ENCODE measurements at places on chromosomes 1 and 21.

- no peak for DNase-seq
These were observed 1.5 kb downstream of the CCDC185 start for GRCh38 chr1:223394706-223395105.

DNA sequence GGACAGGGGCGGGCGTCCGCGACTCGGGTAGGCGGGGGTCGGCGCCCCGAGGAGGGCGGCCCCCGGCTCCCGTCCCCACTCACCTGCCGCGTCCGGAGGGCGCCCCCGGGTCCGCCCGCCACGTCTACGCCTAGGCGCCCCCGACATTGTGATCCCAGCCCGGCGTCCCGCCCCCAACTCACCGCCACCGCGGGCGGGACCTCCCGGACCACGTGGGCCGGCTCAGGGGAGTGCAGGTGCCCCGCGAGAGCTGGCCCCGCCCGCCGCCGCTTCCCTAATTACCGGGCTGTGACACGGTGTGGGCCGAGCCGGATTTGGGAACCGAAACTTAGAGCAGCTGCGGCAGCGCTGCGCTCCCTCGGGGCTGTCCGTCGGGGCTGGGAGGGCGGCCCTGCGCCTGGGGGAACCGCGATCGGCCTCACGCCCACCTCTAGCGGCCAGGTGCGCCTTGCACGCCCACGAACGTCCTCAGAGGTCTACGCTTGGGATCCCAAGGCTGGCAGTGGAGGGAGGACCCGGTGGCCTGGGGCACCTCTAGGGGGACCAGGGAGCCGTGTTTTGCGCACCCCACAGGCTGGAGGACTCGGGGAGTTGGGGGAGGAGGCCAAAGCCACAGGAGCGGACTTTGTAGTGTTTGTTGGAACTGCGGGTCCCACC, 521 bp upstream of the NADK start:
- DNase-seq, result no peak

DNA sequence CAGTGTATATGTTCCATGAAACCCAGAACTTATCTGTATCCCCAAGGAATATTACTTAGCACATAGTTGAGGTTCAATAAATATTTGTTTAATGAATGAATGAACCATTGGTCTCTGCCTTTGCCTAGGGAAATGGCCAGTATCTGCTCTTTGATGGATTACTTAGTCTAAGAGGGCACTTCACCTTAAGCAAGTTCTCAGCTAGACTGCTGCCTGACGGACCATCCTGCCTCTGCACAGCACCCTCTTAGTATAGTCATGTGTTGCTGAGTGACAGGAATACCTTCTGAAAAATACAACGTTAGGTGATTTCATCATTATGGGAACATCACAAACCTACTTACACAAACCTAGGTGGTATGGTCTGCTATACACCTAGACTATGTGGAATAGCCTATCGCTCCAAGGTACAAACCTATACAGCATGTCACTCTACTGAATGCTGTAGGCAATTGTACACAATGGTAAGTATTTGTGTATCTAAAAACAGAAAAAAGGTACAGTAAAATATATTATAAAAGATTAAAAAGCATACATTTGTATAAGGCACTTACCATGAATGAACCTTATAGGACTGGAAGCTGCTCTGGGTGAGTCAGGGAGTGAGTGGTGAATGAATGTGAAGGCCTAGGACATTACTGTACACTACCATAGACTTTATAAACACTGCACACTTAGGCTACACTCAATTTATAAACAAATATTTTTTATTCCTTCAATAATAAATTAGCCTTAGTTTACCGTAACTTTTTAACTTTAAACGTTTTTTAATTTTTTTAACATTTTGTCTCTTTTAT, 83.7 kb upstream of the LRRC8D start:
- no peak for DNase-seq

DNA sequence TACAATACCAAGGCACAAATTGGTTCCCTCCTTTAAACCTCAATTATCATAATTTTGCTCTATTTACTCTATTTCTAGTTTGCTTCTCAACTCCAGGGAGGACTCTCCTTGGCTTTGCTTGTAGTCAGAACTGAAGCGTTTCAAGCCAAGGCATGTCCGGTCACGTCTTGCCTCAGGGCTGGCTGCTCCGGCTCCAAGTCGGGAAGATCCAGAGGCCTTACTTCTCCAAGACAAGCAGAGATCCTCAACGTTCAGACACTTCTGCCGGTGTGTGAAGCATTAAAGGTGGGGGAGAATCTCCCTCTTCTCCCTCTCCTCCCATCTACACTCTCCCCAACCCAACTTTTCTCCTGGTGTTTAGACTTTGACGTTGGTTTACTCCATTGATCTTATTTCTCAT, 7.2 kb upstream of the HHAT start:
- no peak for DNase-seq

DNA sequence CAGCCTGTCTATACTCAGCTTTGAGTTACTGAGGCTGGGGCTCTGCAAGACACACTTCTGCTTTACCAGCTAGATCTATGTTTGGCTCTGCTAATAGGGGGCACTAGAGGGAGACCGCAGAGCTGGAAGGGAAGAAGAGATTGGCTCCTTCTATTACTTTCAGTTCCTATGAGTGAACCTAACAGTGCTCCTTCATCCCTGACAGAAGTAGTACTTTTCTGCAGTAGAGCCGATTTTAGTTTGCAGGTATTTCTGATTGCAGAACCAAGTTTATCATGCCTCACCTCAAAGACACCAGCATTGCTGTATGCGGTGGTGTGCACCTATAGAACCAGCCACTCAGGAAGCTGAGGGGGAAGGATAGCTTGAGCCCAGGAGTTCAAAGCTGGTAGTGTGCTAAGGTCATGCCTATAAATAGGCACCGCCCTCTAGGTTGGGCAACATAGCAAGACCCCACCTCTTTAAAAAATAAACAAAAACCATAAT, 5.7 kb upstream of the ZDHHC18 start:
- no peak for DNase-seq

DNA sequence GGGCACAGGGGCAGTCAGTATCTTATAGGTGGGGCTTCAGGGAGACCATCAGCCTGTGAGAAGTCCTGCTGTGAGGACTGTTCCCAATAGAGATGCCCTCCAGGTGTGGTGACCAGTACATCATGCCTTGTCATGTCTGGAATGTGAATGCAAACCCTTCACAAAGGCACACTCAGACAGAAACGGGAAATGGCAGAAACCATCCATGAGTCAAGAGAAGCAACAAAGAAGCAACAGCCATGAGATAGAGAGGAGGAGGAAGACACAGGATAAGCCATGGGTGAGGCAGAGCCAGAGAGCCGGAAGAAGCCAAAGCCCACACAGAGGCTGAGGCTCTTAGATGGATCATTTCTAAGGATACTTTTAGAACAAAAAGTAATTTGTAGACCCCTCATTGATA, 20.1 kb upstream of the ZP4 start:
- no peak for DNase-seq

DNA sequence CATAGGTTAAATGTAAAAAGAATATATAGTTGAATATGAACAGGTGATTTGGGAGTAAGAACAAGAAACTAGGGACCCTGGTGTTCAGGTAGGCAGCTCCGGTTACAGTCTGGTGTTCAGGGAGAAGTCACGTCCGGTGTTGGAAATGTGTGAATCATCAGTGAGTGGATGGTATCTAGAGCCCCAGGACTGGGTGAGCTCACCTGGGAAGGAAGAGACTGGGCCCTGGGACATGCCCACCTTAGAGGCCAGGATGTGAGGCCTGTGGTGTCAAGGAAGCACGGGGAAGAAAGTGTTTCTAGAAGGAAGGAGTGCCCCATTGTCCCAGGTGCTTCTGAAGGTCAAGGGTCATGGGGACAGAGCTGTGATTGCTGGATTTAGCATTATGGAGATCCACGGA, 1.5 kb upstream of the GJB3 start:
- no peak for DNase-seq

GRCh38 chr1:184624626-184625025, 130.0 kb downstream of the EDEM3 start:
- no peak for DNase-seq

DNA sequence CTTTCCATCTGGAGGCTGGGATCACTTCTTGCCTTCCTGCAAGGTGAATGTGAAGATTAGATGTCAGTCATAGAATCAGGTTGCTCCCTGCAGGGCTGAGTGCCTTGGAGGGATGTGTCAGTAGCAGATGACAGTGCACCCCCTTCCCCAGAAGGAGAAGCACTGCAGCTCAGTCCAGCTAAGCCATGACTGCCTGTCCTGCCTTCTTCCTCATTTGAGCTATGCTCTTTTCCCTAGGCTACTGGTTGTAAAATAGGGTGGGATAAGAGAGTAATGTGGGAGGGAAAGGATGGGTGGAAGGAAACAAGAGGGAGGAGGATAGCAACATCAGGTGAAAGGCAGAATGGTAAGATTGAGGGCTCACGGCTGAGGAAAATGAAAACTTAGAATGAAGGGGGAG, 11.1 kb upstream of the FABP3 start:
- DNase-seq, result no peak

GRCh38 chr1:155004352-155005075, 1.9 kb downstream of the ZBTB7B start:
- no peak for DNase-seq

DNA sequence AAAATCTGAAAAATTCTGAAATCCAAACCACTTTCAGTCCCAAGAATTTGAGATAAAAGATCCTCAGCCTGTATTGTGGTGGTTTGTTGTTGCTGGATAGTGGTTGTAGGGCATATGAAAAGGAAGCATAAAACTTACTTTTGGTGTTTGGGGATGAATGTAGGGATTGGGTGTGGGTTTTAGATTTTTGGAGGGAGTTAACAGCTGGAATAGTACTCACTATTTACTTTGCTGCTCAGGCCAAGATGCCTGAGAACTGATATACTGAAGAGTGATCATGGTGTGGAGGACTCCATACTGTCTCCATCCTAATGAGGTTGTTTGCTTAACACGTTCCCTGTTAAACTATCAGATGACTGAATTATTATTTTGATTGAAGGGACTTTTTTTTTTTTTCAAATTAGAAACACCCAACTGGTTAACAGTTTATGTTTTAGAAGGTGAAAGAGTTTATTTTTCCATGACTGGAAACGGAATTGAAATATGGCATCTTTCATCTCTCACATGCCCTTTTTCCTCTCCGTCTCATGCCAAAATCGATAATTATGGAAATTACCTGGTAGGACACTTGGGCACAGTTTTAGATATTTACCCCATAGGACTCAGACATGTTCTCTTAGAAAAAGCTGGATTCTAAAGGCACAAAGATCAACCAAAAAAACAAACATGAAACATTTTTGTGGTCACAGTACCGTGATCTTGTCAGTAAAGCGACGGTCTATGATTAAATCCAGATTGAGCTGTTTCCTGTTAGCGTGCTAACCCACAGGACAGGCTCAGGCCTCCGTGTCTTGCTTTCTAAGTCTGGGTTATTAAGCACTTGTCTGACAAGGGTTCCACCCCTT, 37.3 kb downstream of the RGL1 start:
- no peak for DNase-seq

DNA sequence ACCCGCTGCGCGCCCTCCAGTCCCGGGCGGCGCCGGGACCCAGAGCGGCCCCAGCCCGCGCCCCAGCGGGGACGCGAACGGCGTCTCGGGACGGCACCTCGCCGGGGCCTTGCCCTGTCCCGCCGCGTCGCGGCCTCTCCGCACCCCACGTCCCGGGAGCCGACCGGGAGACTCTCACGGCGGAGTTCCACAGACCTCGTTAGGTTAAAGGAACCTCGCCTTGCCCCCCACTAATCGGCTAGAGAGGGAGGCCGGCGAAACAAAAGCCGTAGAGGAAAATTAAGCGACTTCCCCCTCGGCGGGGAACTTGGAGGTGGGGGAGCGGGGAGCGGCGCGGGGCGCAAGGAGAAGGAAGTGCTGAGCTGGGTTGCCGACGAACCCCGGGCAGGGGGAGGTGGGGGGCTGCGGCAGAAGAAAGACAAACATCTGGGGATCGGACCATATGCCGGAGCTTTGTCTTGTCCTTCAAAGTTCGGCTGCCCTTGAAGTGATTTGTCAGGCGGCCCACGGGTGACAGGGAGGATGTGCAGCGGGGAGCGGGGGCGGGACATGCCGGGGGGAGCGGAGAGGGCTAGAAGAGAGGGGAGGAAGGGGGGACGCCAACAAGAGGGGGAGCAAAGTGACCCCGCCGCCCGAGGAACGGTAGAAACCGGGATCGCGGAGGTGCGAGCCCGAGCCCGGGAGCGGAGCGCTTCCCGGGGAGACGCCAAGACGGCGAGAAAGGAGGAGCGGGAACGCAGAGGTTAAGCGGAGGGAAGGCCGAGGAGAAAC, 120.0 kb upstream of the RRP15 start:
- DNase-seq, result no peak

DNA sequence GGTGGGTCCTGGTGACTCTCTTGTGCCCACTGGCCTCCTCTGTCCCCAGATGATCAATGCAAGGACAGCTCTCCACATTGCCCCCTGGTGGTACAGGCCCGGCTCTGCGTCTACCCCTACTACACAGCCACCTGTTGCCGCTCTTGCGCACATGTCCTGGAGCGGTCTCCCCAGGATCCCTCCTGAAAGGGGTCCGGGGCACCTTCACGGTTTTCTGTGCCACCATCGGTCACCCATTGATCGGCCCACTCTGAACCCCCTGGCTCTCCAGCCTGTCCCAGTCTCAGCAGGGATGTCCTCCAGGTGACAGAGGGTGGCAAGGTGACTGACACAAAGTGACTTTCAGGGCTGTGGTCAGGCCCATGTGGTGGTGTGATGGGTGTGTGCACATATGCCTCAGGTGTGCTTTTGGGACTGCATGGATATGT, 10.8 kb downstream of the ADAMTSL4 start:
- peak; percentile 40 for DNase-seq

DNA sequence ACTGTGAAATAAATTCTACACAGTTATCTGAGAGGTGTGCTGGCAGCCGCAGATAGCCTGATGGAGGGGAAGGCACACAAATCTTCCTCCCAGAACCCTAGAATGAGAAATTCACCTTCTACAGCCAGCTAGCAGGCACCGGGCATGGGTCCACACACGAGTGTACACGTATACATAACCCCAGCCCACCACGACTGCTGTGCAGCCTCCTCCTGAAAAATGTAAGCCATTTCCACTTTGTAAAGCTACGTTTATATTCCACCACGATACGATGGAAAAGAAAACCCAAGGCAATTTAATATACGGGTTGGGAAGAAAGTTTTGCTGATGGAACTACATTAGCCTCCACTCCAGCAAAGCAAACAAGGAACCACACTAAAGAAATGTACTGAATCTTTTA, 1.8 kb downstream of the BTG3 start:
- no peak for DNase-seq

DNA sequence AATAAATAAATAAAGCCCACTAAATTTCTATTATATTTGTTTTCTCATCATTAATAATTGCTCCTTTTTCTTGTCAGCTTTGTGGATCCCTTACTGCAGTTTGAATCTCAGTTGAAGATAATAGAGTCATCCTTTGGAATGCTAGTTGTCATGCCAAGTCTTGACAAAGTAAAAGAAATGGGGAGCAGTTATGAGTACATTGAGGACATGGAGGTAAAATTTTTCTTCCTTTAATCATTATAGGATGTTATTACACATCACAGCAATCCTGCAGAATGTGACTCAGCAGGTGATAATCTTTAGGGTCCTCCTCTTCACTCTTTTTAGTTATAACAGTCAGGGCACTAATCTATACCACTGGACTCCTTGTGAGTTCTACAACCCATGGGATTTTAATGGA, 24.1 kb downstream of the MROH9 start:
- DNase-seq, result no peak
